ENCODE measurements at places on chromosomes 2 and 18. TPM values are rescaled to one million over a fixed set of nuclear protein-coding genes. Genes with fewer than 3 reads are reported as not detected.

Gene REEP1
- 0.17 TPM for total RNA-seq

Gene TSPYL6
- total RNA-seq, result not detected

Gene RBM44
- total RNA-seq, result 1.3 TPM

Gene FMNL2
- 0.46 TPM for total RNA-seq

Gene ICA1L
- 7.6 TPM for total RNA-seq

Gene SH3BP4
- total RNA-seq, result not detected

Gene RUFY4
- 2.7 TPM for total RNA-seq

Gene GRP
- total RNA-seq, result not detected

Gene BUB1
- total RNA-seq, result 141 TPM

Gene CFAP65
- not detected for total RNA-seq

Gene RNF152
- total RNA-seq, result 0.50 TPM

Gene CTAGE1
- total RNA-seq, result not detected

Gene MAPRE2
- total RNA-seq, result 48.6 TPM

Gene UCN
- 2.3 TPM for total RNA-seq

Gene SCYGR7
- not detected for total RNA-seq

All from activated CD4-positive, alpha-beta T cell treated with anti-CD3 and anti-CD28 coated beads, Interleukin-2, amount 10 ng/mL, durations not matched to agents 7 days and 5 days (primary cell).